ENCODE measurements at places on chromosomes 2 and 18.
A peak's percentile ranks its signal among the peaks of the same experiment; 100 is the strongest.

DNA sequence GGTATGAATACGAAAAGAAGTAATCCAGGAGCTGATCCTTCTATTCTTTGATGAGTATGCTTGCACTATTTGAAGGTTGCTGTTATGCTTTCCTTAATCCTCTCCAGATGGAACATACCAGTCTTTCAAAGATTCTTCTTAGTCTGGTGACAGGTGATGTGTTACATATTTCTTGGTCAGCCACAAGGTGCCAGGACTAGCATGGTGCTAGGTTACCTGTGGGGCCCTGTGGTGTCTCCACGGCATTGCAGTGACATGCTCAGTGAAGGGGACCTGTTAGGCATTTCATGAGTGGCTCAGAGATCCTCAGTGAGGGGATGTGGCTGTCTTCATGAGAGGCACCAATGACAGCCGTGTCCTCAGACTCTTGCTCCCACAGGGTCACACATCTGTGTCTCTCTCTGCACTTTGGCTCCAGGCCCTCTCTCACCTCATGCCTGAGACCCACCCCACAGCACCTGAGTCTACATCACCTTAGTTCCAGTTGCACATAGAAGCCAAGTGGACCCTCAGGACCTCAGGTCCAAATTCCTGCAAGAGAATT, 13.1 kb upstream of the RAB31 start:
- DNase-seq, result no peak

GRCh38 chr18:74412116-74412880, 44.8 kb downstream of the DIPK1C start:
- no peak for DNase-seq

DNA sequence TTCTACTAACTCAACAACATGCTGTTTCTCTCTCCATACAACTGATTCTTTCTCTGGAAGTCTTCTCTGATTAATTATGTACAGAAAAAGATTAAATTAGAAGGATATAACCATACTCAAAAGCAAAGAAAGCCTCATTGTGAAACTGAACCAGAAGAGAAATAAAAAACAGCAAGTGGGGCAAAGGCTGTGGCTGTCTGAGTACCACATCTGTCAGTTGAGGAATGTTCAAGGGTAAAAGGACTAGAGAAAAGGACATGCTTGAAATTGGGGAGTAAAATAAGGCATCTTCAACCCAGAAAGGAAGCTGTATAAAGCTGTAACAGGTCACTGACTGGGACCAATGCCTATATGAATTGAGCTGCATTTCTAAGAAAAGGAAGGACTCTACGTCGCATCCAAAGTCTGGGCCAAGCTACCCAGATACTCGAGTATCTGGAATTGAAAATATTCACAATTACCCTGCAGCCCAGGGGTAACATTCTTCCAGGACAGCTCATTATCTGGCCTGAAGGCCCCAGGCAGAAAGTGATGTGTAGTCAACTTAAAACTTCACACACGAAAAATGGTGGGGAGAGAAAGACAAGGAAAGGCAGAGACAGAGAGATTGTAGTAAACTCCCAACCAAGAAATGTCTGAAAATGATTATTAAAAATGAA, 356.0 kb upstream of the GALNT5 start:
- DNase-seq, result no peak

- DNase-seq, result no peak
These were observed 79.2 kb downstream of the LIMS1 start for GRCh38 chr2:108613261-108614042.

DNA sequence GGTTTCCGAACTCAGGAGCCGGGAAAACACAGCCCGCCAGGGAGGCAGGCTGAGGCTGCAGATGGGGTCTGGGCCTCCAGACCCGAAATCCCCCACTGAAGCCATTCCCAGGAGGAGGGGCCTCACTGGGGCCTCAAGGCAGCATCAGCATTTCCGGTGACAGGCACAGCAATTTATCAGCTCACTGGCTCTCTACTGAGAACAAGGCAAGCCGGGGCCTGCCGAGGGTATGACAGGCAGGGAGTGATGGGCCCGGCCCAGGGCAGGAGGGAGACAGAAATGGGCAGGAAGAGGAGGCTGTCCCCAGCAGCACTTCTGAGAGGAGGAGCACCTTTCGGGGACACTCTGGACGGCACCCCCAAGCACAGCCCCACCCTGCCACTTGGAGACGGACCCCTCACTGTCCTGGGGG, 12.5 kb downstream of the SDC1 start:
- no peak for DNase-seq

DNA sequence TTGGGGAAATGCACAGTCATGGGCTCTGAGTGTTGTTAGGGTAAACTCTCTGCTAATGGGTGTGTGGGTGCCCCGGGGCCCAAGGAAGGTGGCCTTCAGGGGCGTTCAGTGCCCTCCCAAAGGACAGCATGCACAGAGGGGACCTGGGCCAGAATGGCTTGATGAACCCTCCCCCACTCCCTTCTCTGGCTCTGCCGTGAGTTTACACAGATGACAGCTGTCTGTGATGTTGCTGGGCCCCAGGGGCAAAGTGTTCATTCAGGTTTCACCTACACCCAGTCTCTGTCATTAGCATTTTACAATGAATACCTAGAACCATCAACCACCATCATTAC, 3.2 kb downstream of the NPPC start:
- no peak for DNase-seq

GRCh38 chr2:146037334-146037870, 1517.5 kb upstream of the ZEB2 start:
- no peak for DNase-seq

- DNase-seq, result no peak
These were observed 5.6 kb upstream of the SMAD7 start for GRCh38 chr18:48956356-48956755.

- no peak for DNase-seq
These were observed 174.5 kb upstream of the HS6ST1 start for GRCh38 chr2:128492966-128493811.

- DNase-seq, result no peak
These were observed 61.4 kb downstream of the GPR39 start for GRCh38 chr2:132477962-132478361.

DNA sequence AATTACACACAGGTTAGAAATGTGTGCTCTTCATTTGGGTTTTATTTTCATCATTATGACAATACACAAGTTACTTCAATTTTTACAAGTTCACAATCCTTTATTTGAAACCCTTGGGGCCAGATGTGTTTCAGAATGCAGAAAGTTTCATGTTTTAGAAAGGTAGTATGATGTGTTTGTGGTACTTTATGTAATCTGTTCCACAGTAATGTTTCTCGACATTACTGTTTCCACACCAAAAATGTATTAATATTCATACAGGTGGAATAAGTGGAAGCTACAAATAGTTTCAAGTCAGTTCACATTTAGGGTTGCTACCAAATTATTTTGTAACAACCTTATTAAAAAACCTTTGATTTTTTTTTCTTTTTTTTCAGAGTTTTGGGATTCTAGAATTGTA, 10.4 kb downstream of the UBE2E3 start:
- no peak for DNase-seq

DNA sequence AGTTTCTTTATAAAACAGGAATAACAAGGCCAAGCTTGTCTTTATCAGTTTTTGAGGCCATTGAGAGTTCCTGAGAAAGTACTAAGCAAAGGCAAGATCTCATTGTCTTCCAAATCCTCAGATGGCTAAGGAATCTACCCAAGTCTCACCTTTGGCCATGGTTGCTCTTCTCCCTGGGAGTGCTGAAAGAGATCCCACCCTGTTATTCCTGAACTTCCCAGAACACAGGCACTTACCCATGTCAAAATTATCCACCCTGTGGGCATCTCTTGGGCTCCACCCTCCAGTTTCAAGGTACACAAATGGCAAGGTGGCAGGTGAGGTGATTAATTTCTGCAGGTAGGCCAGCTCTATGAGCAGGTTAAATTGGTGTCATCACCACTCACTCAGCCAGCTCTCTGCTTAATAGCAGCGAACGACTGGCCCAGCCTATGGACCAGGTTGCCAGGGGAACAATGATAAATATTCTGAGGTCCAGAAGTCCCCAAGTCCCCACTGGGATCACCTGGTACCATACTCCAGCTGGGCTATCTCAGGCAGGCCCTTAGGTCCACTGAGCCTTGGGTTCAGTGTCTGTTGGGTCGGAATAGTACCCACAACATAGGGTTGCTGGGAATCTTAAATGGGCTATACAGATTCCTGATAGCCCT, 2.3 kb upstream of the SPRED2 start:
- no peak for DNase-seq

- no peak for DNase-seq
These were observed 1.2 kb upstream of the ZCCHC2 start for GRCh38 chr18:62521593-62521992.

DNA sequence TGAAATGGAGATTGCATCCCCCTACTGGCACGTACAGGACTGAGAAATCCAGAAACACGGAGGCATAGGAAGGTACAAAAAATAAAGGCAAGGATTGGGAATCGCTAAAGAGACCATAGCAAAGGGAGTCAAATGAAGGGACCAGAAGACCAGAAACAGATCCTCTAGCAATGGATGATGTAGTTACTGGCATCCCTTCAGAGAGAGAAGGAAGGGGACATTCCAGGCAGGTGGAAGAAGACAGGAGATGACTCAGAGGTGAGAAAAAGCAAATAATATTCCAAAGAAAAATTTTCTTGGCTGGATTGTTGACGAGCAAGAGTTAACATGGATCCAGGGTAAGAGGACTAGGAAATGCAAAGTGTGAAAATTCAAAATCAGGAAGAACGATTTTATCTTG, 78.4 kb upstream of the FZD7 start:
- DNase-seq, result no peak

GRCh38 chr2:101617188-101617587, 80.3 kb upstream of the MAP4K4 start:
- DNase-seq, result no peak

GRCh38 chr2:13492262-13492661, 775.5 kb downstream of the TRIB2 start:
- no peak for DNase-seq

DNA sequence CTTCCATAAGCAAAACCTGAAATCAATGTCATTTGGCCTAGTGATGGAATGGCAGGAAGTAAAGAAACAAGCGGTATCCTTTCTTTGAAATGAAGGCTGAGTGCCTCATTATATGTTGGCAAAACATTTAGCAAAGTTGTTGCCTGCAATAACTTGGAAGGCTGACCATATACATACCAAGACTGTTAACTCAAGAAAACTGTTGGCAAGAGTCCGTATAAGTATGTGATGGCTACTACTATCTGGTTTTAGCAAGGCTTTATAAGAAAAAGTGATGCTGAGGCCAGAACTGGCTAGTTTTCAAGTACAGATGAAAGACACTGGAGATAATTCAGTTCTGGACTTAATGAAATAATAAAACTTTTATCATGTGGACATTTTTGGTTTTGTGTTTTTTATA, 356.2 kb downstream of the ZNF521 start:
- DNase-seq, result no peak

GRCh38 chr2:150644298-150645067, 157.0 kb upstream of the RND3 start:
- no peak for DNase-seq

DNA sequence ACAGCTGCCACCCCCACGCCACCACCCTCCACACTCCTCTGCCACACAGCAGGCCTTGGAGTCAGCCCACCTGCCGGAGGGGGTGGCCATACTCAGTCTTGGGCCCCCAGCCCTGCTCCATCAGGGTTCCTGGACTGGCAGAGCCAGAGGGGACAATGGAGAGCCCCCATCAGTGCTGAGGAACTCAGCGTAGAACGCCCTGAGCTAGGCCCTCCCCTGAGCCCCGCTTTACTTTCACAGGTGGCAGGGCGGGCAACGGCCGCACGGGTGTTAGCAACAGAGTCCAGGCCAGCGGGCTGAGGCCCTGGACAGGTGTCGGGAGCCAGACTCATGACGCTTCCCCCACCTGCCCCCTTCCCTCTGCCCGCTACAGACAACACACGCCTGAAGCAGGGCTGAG, 47.1 kb downstream of the FOSL2 start:
- DNase-seq, result no peak

DNA sequence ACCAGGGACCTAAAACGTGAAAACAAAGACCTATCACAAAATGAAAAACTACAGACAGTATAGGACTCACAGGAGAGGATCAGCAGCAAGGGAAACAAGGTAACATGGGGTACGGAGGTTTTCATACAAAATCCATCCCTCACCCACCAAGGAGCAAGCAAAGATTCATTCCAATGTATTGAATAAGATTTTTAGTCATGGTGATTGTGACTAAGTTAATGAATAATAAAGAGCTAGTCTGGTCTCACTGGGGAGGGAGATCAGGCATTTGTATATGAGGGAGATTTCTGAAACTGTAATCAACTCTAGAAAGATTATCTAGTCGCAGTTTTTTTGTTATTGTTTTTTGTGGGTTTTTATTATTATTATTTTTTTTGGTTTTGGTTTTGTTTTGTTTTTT, 336.5 kb upstream of the MMADHC start:
- no peak for DNase-seq

- peak; percentile 80 for DNase-seq
These were observed at the start of gene METTL5 for GRCh38 chr2:169824373-169825333. METTL5 (minus strand) TSS chr2:169824905; CDS start chr2:169824597, 308 bp downstream.

DNA sequence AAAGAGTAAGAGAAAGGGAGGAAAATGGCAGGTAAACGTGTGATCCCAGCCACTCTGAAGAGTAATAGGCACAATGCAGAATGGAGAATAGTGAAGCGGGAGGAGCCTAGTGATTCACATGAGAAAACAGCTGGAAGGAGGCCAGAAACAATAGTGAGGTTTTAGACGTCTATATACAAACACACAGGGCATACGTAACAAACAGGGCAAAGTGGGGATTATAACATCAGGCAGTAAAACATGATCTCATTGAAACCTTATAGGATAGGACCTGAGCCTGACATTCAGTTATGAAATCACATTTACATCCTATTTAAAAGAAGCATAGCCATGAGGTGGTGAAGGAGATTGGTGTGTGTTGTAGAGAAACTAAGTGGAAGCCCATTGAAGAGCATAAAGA, 33.0 kb upstream of the GATA6 start:
- no peak for DNase-seq

GRCh38 chr2:172712251-172712650, 23.4 kb upstream of the RAPGEF4 start:
- DNase-seq, result no peak

GRCh38 chr2:229363185-229363814, 92.2 kb upstream of the PID1 start:
- no peak for DNase-seq

DNA sequence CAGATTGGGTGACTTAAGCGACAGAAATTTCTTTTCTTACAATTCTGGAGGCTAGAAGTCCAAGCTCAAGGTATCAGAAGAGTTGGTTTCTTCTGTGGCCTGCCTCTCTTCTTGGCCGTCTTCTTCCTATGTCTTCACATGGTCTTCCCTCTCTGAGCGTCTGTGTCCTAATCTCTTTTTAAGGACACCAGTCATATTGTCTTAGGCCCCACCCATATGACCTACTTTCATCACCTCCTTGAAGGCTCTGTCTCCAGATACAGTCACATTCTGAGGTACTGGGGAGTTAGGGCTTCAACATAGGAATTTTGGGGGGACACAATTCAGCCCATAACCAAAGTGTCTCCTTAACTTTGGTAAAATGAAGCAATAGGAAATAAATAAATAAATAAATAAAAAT, 110.9 kb upstream of the EPC2 start:
- DNase-seq, result no peak

All from CD4-positive, alpha-beta T cell treated with Interleukin-12 subunit alpha and Interleukin-12 subunit beta, for 1 hour (primary cell).